D721Med (cell line): ENCODE measurements at places on chromosomes 16 and 17.
A peak's percentile ranks its signal among the peaks of the same experiment; 100 is the strongest.

DNA sequence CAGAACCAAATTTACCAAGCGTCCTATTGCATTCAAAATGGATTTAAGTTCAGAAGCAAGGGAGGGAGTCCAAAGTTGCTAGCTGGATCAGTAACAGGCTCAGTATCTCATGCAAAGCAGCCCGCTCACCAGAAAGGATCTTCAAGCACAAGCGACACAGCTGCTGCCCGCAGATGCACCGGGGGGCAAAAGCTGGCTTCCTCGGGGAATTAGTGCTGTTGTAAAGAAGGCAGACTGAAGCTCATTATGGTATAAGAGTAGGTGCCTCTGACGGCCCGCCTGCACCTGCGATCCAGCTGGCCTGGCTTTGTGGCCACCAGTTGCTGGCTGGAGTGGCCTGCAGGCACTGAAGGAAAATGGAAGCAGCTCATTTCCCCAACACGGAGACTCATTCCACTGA lies 128.4 kb upstream of the RCVRN start:
- peak; percentile 44 for DNase-seq

GRCh38 chr17:48294020-48294805 lies 135.8 kb downstream of the SKAP1 start:
- DNase-seq = no peak

DNA sequence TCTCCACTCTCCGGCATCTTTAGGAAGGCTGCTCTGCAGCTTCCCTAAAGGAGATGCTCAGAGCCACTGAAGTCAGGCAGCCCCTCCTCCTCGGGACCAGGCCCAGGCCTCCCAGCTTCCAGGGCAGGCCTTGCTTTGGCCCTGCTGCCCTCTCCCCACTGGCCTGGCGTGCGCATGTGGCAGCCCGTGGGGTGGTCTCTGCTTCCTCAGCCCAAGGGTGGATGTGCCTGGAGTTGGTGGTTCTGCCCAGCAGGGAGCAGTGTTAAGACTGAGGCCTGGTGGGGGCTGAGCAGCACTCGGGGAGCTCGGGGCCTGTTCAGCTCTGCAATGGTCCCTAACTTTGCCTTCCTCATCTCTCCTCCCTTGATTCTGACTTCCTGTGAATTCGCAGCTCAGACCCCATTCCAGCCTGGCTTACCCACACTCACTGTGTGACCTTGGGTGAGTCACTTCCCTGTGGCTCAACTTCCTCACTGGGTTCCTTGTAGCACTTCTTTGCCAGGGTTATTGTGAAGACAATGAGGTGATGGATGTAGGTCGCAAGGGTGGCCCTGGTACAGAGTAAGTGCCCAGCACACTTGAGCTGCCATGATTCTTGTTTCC lies 63.2 kb downstream of the NKD1 start:
- DNase-seq = no peak

GRCh38 chr16:20874088-20874581 lies 26.0 kb downstream of the DCUN1D3 start:
- DNase-seq = no peak

- no peak for DNase-seq
These were observed 36.3 kb downstream of the MYO18A start for GRCh38 chr17:29143894-29144293.

- no peak for DNase-seq
These were observed 6.8 kb downstream of the TBKBP1 start for GRCh38 chr17:47700471-47701449.

- no peak for DNase-seq
These were observed 15.8 kb upstream of the NDUFAB1 start for GRCh38 chr16:23611936-23612335.

DNA sequence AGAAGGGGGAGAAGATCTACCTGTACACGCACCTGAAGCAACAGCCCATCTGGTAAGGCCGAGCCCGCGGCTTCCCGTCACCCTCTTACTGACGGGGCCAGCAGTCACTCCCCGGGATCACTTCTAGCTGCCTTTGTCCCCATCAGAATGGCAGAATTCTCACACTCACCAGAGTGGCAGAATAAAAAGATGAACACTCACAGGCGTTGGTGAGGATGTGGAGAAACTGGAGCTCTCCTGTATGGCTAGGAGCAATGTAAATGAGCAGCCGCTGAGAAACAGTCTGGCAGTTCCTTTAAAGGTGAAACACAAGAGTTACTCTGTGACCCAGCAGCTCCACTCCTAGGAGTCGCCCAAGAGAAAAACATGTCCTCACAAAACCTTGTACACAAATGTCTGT lies 33.3 kb downstream of the CIBAR2 start:
- no peak for DNase-seq

GRCh38 chr17:79982986-79983385 lies 52.7 kb downstream of the TBC1D16 start:
- DNase-seq = no peak

DNA sequence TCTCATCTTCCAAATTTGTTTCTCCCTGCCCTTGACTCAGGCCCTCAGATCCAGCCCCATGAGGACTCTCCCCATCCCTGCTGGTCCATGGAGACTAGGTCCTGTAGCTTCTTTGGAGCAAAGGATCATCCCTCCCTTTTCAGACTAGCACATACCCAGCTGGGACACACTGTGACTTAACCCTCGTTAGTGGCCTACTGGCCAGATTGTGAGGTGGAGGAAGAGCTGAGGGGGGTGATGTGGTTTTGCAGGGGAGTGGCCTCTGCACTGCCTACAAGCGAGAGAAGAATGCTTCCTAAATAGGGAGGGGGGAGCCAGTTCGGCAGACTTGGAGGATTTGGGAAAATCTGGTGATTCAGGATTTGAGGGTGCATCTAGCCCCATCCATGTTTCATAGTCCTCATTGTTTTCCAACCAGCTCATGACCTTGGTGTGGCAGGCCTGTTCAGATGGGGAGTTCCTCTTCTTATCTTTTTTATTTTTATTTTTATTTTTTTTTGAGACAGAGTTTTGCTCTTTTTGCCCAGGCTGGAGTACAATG lies 47.8 kb upstream of the SLC47A1 start:
- DNase-seq = no peak

DNA sequence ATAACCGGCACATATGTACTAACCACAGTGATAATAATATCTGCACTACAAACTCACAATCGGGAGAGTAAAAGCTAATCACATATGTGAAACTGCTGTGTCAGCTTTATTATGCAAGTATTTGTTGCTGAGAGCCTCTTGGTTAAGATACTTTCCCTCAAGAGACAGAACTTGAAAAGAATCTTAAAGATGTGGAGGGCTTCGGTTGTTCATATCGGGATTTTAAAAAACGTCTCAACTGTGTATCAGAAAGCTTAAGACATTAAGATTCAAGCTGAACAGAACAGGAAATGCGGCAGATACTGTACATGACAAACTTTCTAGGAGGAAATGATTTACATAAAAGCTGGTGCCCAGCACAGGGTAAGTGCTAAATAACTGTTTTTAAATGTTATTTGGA lies 27.5 kb upstream of the HLF start:
- DNase-seq = no peak

GRCh38 chr17:79627766-79628690 lies 17.2 kb upstream of the RBFOX3 start:
- no peak for DNase-seq

GRCh38 chr17:76014925-76015261 lies 12.2 kb downstream of the EVPL start:
- DNase-seq = no peak

GRCh38 chr17:79794659-79795511 lies 2.0 kb downstream of the CBX8 start:
- DNase-seq = no peak

DNA sequence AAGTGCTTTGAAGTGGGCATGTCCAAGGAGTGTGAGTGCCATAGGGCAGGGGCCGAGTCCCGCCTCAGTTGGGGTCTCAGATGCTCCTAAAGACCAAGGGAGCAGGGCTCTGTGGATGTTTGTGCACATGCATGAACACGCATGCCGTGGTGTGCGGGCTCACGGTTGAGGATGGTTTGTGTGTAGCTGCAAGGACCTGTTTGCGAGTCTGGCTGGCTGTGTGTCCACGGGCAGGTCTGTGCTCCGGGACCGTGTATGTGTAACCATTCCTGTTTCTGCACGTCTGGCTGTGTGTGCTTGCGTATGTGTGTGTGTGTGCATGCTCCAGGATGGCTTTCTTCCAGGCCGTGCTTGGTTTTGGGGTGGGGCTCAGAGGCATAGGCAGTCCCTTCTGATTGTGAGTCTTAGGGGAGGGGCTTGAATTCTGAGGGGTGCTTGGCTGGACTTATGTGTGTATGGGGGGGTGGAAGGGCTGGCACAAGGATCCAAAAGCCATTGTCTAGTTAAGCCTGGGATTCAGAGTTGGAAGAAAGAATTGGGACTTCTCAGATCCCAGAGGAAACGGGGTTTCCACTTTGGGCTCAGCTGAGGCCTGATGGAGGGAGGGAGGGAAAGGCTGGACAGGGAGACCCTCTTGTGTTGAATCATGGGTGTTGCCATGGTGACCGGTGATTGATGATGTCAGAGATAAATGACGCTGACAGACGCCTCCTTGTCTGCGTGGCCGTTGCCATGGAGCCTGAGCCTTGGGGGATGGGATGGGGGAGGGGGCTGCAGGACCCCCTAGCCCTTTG lies 14.4 kb downstream of the GJD3 start:
- no peak for DNase-seq
